Activated naive CD4-positive, alpha-beta T cell treated with anti-CD3 and anti-CD28 coated beads, Interleukin-2, amount 10 ng/mL, durations not matched to agents 5 hours and 36 hours (primary cell): ENCODE measurements at places on chromosomes 1 and 21. TPM values are rescaled to one million over a fixed set of nuclear protein-coding genes. Genes with fewer than 3 reads are reported as not detected.

Gene KLF17
- not detected for total RNA-seq

Gene LCE1A
- total RNA-seq, result not detected

Gene TFAP2E
- total RNA-seq, result 0.58 TPM

Gene AMY1C
- not detected for total RNA-seq

Gene CELF3
- not detected for total RNA-seq

Gene OVAAL
- total RNA-seq, result not detected

Gene CDC14A
- total RNA-seq, result 49.0 TPM

Gene ADORA1
- total RNA-seq, result not detected

Gene PDC
- not detected for total RNA-seq

Gene IGSF9
- total RNA-seq, result not detected

Gene KIF14
- 25.1 TPM for total RNA-seq

Gene LMOD1
- not detected for total RNA-seq

Gene PGBD5
- total RNA-seq, result not detected

Gene ATP5PO
- 198 TPM for total RNA-seq

Gene DENND2C
- total RNA-seq, result 0.23 TPM

Gene SCCPDH
- total RNA-seq, result 9.5 TPM

Gene MCOLN3
- total RNA-seq, result 11.5 TPM

Gene LACTBL1
- total RNA-seq, result not detected

Gene FMO2
- total RNA-seq, result not detected

Gene ZNF670
- total RNA-seq, result 2.0 TPM

Gene TMPRSS15
- not detected for total RNA-seq

Gene SPATA46
- not detected for total RNA-seq

Gene UTS2
- not detected for total RNA-seq

Gene TNNT2
- total RNA-seq, result not detected

Gene FCGR3A
- total RNA-seq, result 1.1 TPM

Gene STK40
- total RNA-seq, result 58.7 TPM

Gene LCE2B
- total RNA-seq, result not detected

Gene AMY1A
- total RNA-seq, result not detected

Gene IVL
- not detected for total RNA-seq
